ENCODE measurements at places on chromosomes 16 and 17. TPM values are rescaled to one million over a fixed set of nuclear protein-coding genes. Genes with fewer than 3 reads are reported as not detected.

Gene MYH13
- total RNA-seq, result not detected

Gene GGT6
- not detected for total RNA-seq

Gene CCDC200
- not detected for total RNA-seq

Gene KRT24
- total RNA-seq, result not detected

Gene PYDC1
- not detected for total RNA-seq

Gene KCNG4
- total RNA-seq, result not detected

Gene MRPL12
- total RNA-seq, result 333 TPM

Gene MYO15B
- total RNA-seq, result 63.8 TPM

Gene NDUFB10
- total RNA-seq, result 230 TPM

Gene PLD6
- total RNA-seq, result 6.4 TPM

Gene RAB26
- 2.4 TPM for total RNA-seq

Gene IKZF3
- total RNA-seq, result not detected

Gene TEX14
- 0.11 TPM for total RNA-seq

Gene CDH3
- 0.23 TPM for total RNA-seq

Gene GH1
- total RNA-seq, result not detected

Gene TEX19
- total RNA-seq, result 0.60 TPM

Gene EVI2A
- total RNA-seq, result not detected

Gene NPIPA5
- total RNA-seq, result 0.29 TPM

Gene PIRT
- not detected for total RNA-seq

Gene CIITA
- total RNA-seq, result 0.15 TPM

Gene HEATR9
- total RNA-seq, result not detected

Data from A549 treated with CORT108297 at 1 μM for 4 hours (cell line).